ENCODE measurements at places on chromosomes 11 and 22. TPM values are rescaled to one million over a fixed set of nuclear protein-coding genes. Genes with fewer than 3 reads are reported as not detected.
A peak's percentile ranks its signal among the peaks of the same experiment; 100 is the strongest.

Gene MYH9
- total RNA-seq = 796 TPM

Gene MS4A15
- not detected for total RNA-seq

Gene HDHD5
- total RNA-seq = 16.2 TPM

Gene NEU3
- total RNA-seq = 6.2 TPM

Gene IL17REL
- under 0.01 TPM for total RNA-seq

DNA sequence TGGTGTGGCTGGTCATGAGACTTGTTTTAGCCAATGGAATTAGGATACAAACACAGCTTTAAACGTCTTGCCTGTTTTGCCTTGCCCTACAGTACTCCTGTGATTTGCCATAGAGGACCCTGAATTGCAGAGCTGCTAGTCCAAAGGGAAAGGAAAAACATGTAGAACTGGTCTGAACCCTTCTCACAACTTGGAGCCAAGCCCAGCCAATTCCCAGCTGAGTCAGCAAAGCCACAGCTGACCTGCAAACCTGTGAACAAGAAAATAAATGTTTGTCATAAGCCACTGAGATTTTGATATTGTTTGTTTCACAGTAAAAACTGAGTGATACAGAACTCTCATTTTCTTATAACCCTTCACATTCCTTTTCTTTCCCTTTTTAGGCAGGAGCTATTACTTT, 360.5 kb upstream of the API5 start:
- no peaks in the 10 kb centered on the region for H3K4me1 ChIP-seq
- no peaks in the 10 kb centered on the region for H3K27me3 ChIP-seq
- no peak overlapping the region for H3K27ac ChIP-seq
- no peak overlapping the region for H3K4me3 ChIP-seq
- no peak for DNase-seq
- H3K36me3 ChIP-seq = no peaks in the 10 kb centered on the region

- no peak within 1 kb of the TSS for H3K27ac ChIP-seq
- H3K4me3 ChIP-seq = no peak within 1 kb of the TSS
- no peaks in the 10 kb centered on the region for H3K27me3 ChIP-seq
- no peaks in the 10 kb centered on the region for H3K4me1 ChIP-seq
- H3K36me3 ChIP-seq = no peaks in the 10 kb centered on the region
Measured at GRCh38 chr11:113705871-113706655, at the start of gene TMPRSS5. TSS of gene TMPRSS5 (minus strand) at chr11:113706308. CDS start at chr11:113706224, 84 bp downstream.

DNA sequence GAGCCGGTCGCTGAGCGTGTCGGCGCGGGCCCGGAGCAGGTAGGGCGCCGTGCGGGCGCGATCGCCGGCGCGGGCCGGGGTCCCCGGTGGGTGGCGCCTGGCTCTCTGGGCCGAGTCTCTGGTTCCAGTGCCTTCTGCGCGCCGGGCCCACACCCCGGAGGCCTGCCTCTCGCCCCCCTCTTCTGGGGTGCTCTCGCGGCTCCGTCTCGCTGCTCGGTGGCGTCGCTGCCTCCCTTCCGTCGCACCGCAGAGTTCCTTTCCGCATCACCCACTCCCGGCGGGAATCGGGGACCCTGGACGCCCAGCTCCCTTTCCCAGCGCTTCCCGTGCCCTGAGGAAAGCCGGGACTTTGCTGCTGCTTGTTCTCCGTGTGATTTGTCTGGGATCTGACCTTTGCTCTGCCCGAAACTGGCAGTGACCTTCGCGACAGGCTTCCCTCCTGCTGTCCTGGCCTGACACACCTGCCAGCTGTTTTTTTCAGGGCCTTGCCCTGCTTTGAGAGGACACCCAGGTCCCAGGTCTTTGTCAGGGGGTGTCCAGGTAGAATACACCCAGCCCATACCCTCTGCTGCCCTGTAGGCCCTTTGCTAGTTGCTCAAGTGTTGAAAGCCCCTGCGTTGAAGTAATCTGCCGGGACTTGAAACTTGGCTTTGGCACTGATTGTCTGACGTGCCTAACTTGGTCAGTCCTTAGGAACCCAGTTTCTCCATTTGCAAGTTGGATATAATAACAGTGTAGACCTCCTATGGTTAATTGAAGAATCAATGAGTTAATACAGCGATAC, 711 bp downstream of the FDX1 start:
- H3K4me3 ChIP-seq = peak overlapping the region; percentile 96
- no peaks in the 10 kb centered on the region for H3K36me3 ChIP-seq
- peaks cover 5% of the 10 kb centered on the region for H3K4me1 ChIP-seq
- peak; percentile 36 for DNase-seq
- peak overlapping the region; percentile 90 for H3K27ac ChIP-seq

- H3K27me3 ChIP-seq = no peaks in the 10 kb centered on the region
- H3K4me1 ChIP-seq = no peaks in the 10 kb centered on the region
- no peaks in the 10 kb centered on the region for H3K36me3 ChIP-seq
- H3K4me3 ChIP-seq = no peak overlapping the region
- no peak overlapping the region for H3K27ac ChIP-seq
Measured at GRCh38 chr11:540583-541432, 3.5 kb downstream of the LRRC56 start.

GRCh38 chr11:44833877-44834452, 107.2 kb downstream of the TSPAN18 start:
- no peak overlapping the region for H3K27ac ChIP-seq
- peaks cover 2% of the 10 kb centered on the region for H3K4me1 ChIP-seq
- no peaks in the 10 kb centered on the region for H3K36me3 ChIP-seq
- DNase-seq = no peak
- no peak overlapping the region for H3K4me3 ChIP-seq

DNA sequence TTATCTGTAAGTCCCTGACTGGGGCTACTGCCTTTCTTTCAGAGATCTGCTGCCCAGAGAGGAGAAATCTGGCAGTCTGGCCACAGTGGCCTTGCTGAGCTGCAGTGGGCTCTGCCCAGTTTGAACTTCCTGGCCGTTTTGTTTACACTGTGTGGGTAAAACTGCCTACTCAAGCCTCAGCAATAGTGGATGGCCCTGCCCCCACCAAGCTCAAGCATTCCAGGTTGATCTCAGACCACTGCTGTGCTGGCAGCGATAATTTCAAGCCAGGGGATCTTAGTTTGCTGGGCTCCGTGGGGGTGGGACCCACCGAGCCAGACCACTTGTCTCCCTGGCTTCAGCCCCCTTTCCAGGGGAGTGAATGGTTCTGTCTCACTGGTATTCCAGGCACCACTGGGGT, 117.5 kb downstream of the TRPC6 start:
- no peak overlapping the region for H3K4me3 ChIP-seq
- H3K36me3 ChIP-seq = no peaks in the 10 kb centered on the region
- H3K4me1 ChIP-seq = no peaks in the 10 kb centered on the region
- H3K27ac ChIP-seq = no peak overlapping the region
- H3K27me3 ChIP-seq = no peaks in the 10 kb centered on the region

DNA sequence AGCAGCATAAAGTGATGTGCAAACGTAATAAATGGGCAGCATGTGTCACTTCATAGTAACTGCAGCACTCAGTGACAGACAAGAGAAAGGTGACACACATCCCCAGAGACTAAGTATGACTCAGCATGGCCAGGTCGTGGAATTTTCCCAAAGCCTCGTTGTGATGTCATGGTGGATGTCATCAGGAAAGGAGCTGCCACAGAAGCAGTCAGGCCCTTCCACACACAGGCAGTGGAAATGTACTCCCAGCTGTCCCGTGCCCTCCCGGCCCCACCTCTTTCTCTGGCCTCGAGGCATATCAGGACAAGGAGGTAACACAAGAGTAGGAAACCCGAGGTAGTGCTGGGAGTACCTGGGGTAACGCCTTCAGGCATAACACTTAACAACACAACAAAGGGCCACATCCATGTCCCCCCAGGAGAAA, 8.1 kb downstream of the PC start:
- H3K36me3 ChIP-seq = peaks cover 1% of the 10 kb centered on the region
- H3K27ac ChIP-seq = peak overlapping the region; percentile 26
- no peak overlapping the region for H3K4me3 ChIP-seq
- H3K4me1 ChIP-seq = peaks cover 9% of the 10 kb centered on the region
- no peaks in the 10 kb centered on the region for H3K27me3 ChIP-seq

GRCh38 chr11:9605742-9606141, 32.3 kb downstream of the WEE1 start:
- H3K27me3 ChIP-seq = no peaks in the 10 kb centered on the region
- H3K36me3 ChIP-seq = no peaks in the 10 kb centered on the region
- H3K27ac ChIP-seq = no peak overlapping the region
- H3K4me3 ChIP-seq = no peak overlapping the region

DNA sequence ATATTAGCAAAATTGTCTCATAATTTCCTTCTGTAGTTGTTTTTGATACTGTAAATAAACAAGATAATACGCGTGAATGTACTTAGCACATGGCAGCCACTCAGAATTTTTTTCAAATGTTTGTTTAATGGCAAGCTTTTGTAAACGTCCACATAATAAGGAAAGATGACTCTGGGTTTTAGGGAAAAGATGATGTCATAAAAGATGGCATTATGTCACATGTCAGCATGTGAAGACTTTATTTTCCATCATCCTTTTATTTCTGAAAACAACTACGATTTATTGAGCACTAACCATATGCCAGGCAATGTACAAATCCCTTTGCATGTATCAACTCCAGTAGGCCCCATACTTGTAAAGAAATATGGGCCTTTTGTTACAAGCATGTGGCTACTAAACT, 139.9 kb downstream of the C11orf91 start:
- no peak for DNase-seq
- no peak overlapping the region for H3K4me3 ChIP-seq
- H3K27ac ChIP-seq = no peak overlapping the region
- H3K27me3 ChIP-seq = no peaks in the 10 kb centered on the region

DNA sequence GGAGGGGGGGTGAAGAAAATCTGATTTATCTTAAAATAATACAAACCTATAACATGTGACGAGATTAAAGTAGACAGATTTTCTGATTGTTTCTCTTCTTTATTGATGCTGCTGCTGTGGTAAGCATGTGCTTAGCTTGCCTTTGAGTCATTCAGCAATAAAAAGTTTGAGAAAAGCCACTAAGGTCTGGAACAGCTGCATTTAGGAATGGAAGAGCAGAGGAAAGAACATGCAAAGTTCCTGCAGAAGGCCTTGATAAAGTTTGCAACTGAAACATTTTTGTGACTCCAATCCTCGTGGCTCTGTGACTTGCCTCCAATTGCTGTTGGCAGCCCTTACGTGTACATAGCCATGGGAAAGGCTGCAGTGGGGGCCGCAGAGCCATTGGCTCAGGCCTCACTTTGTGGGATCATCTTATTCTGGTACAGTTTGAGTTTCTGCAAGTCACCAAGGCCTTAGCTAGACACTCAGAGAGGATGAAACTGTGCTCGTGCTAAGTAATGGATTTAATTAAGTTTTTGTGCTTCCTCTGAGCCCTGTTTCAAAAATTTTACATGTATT, 370.2 kb downstream of the AASDHPPT start:
- no peaks in the 10 kb centered on the region for H3K36me3 ChIP-seq
- no peak overlapping the region for H3K4me3 ChIP-seq
- H3K27ac ChIP-seq = no peak overlapping the region

- no peaks in the 10 kb centered on the region for H3K4me1 ChIP-seq
- H3K27me3 ChIP-seq = peaks cover 3% of the 10 kb centered on the region
- H3K36me3 ChIP-seq = no peaks in the 10 kb centered on the region
- no peak overlapping the region for H3K4me3 ChIP-seq
Measured at GRCh38 chr11:70146895-70147520, 56.1 kb upstream of the FADD start.

DNA sequence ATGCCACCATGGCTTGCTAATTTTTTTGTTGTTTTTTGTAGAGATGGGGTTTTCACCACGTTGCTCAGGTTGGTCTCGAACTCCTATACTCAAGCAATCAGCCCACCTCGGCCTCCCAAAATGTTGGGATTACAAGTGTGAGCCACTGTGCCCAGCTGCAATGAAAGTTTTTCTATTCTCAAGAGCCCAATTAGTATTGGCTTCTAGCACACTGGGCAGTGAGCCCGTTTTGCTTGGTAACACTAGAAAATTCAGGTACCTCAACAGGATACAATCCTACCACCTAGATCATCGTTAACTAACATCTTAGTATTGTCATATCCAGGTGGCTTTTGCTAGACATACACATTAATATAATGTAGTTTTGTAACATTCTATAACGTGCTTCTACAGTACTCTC, 19.0 kb downstream of the SEC14L3 start:
- no peak for DNase-seq
- H3K36me3 ChIP-seq = no peaks in the 10 kb centered on the region
- no peaks in the 10 kb centered on the region for H3K4me1 ChIP-seq
- H3K27me3 ChIP-seq = peaks cover 4% of the 10 kb centered on the region

DNA sequence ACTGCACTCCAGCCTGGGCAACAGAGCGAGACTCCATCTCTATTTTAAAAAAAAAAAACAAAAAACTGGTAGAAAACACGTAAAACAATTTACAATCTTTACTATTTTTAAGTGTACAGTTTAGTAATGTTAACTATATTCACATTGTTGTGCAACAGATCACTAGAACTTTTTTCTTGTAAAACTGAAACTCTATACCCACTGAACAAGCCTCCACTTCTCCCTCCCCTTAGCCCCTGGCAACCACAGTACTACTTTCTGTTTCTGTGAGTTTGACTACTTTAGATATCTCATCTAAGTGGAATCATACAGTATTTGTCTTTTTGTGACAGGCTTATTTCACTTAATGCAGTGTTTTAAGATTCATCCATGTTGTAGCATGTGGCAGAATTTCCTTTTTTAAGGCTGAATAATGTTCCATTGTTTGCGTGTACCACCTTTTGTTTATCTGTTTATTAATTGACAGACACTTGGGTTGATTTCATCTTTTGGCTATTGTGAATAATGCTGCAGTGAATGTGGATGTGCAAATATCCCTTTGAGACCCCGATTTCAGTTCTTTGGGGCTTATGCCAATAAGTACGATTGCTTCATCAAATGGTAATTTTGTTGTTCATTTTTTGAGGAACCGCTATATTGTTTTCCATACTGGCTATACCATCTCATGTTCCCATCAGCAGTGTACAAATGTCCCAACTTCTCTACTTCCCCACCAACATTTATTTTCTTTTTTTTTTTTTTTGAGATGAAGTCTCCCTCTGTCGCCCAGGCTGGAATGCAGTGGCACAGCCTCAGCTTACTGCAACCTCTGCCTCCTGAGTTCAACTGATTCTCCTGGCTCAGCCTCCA, 11.0 kb downstream of the DDB2 start:
- H3K4me3 ChIP-seq = no peak overlapping the region
- no peak overlapping the region for H3K27ac ChIP-seq
- H3K27me3 ChIP-seq = no peaks in the 10 kb centered on the region
- no peaks in the 10 kb centered on the region for H3K36me3 ChIP-seq
- no peak for DNase-seq

GRCh38 chr22:24423519-24424000, 3.8 kb upstream of the ADORA2A start:
- no peaks in the 10 kb centered on the region for H3K36me3 ChIP-seq
- H3K4me3 ChIP-seq = peak overlapping the region; percentile 32
- DNase-seq = no peak
- no peak overlapping the region for H3K27ac ChIP-seq
- H3K27me3 ChIP-seq = peaks cover 18% of the 10 kb centered on the region
- no peaks in the 10 kb centered on the region for H3K4me1 ChIP-seq

- H3K27ac ChIP-seq = no peak overlapping the region
- DNase-seq = no peak
Measured at GRCh38 chr11:44221992-44222391, 87.9 kb downstream of the ALX4 start.
